ENCODE measurements at places on chromosomes 7 and 10. TPM values are rescaled to one million over a fixed set of nuclear protein-coding genes. Genes with fewer than 3 reads are reported as not detected.

The SLC39A12 gene
- under 0.01 TPM for total RNA-seq

The NUDT1 gene
- total RNA-seq = 20.9 TPM

The NEUROG3 gene
- total RNA-seq = not detected

The NKX1-2 gene
- not detected for total RNA-seq

The FRMD4A gene
- total RNA-seq = 19.3 TPM

The AQP1 gene
- 67.8 TPM for total RNA-seq

The PDIA4 gene
- total RNA-seq = 61.1 TPM

The GIMAP1 gene
- 1.0 TPM for total RNA-seq

The ST8SIA6 gene
- 0.52 TPM for total RNA-seq

The ZNF117 gene
- 9.9 TPM for total RNA-seq

The CCDC3 gene
- total RNA-seq = 13.0 TPM

The KLHL7 gene
- total RNA-seq = 17.7 TPM

The HYAL4 gene
- under 0.01 TPM for total RNA-seq

The CUBN gene
- total RNA-seq = 4.2 TPM
